ENCODE measurements at places on chromosomes 3 and 15.

- DNase-seq: no peak
These were observed 19.2 kb downstream of the ABTB1 start for GRCh38 chr3:127691974-127692373.

- DNase-seq: no peak
These were observed 17.9 kb upstream of the POLG start for GRCh38 chr15:89352476-89352875.

GRCh38 chr3:55868347-55868746, 381.2 kb upstream of the WNT5A start:
- DNase-seq: no peak

- DNase-seq: no peak
These were observed 185.5 kb downstream of the MCTP2 start for GRCh38 chr15:94416820-94417219.

DNA sequence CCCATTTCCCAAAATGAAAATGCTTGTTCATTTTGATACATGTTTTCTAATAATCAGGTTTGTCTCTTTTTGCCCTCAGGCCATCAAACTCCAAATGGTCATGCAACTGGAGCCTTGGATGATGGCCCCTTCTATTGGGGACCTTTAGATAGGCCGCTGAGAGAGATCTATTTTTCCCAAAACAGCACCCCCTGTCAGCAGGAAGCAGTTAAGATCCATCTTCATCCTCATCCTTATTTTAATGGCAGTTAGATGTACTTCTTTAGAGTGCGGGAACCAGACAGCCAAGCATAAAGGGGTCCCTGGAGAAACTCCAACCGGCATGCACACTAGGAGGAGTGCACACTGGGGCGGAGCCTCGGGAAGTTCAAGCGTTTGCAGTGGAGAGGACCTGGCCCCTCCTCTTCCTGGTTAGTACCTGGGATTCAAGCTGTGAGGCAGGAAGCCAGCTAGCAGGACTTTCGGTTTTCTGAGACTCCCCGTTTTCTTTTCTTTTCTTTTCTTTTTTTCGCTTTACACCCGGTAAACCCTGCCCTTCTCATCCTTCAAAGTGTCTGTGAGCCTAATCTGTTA, 31.9 kb upstream of the STRIT1 start:
- no peak for DNase-seq

GRCh38 chr3:197541756-197542539, 13.8 kb downstream of the BDH1 start:
- DNase-seq: no peak

DNA sequence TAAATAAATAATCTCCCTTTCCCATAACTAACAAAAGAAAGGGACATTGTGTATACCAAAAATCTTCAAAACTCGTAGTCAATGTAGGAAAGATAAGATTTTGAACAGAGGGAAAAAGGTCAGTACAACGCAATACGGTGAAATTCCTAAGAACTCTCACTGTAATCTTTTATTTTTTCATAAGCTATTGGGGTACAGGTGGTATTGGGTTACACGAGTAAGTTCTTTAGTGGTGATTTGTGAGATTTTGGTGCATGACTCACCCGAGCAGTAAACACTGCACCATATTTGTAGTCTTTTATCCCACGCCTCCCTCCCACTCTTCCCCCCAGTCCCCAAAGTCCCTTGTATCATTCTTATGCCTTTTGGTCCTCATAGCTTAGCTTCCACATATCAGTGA, 718.0 kb downstream of the TBL1XR1 start:
- no peak for DNase-seq

- no peak for DNase-seq
These were observed 35.6 kb downstream of the PDCD6IP start for GRCh38 chr3:33834096-33834453.

DNA sequence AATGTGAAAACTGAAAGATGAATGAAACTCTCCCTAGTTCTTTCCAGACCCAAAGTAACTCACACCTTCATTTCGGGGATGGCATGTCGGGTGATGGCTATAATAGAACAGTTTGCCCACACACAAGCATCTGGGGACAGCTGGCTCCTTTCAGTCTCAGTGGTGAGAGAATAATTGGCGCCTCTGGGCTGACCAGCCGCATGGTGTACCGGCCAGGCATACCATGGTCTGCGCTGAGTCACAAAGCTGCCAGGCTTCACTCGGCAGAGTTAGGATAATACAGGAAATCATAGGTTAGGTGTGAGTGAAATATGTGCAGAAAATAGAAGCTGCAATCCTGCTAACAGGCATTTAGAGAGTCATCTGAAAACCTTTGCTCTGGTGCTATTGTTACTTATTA, 80.4 kb upstream of the IGF1R start:
- no peak for DNase-seq

DNA sequence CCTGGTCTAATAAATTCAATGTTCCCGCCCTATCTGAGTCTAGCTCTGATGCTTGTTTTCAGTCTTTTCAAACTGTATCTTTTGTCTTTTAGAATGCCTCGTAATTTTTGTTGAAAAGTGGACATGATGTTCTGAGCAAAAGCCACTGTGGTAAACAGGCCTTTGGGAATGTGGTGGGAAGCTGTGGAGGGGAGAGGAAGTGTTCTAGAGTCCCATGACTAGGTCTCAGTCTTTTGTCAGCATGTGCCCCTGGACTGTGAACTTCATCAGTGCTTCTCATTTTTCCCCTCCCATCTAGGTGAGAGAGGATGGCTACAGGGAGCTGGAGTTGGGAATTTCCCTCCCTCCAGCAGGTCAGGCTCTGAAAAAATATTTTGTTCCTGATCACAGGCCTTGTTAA, 33.7 kb downstream of the SUSD5 start:
- no peak for DNase-seq

DNA sequence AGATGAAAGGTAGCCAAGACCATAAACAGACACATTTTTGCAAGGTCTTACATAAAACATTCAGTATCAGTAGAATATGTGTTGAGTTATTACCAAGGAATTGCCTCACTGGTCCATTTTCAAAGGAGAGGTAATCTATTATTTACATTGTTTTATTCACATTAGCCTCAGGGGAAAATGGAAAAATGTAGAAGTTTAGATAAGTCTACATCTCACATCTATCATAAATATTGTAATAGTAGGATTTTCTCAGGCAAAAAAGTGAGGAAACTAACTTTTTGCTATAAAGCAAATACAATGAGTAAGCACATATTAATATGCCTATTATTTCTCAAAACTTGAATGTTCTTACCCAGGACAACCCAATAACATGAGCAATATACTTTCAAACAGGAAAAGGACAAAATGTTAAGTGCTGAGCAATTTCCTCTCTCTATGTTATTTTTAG, 184.6 kb upstream of the AGTR1 start:
- no peak for DNase-seq

- no peak for DNase-seq
These were observed 72.5 kb downstream of the FOXP1 start for GRCh38 chr3:71511037-71511436.

GRCh38 chr3:29346828-29347227, 66.0 kb downstream of the RBMS3 start:
- DNase-seq: no peak

GRCh38 chr15:52658955-52659354, 20.2 kb downstream of the ATOSA start:
- no peak for DNase-seq

Measured in activated CD8-positive, alpha-beta memory T cell treated with anti-CD3 and anti-CD28 coated beads for 48 hours (primary cell).